Posterior cingulate gyrus (tissue), 11 donors: ENCODE measurements at places on chromosomes 5 and 9.

- DNase-seq: no peak
These were observed 171.1 kb downstream of the TARS1 start for GRCh38 chr5:33611877-33612276.

DNA sequence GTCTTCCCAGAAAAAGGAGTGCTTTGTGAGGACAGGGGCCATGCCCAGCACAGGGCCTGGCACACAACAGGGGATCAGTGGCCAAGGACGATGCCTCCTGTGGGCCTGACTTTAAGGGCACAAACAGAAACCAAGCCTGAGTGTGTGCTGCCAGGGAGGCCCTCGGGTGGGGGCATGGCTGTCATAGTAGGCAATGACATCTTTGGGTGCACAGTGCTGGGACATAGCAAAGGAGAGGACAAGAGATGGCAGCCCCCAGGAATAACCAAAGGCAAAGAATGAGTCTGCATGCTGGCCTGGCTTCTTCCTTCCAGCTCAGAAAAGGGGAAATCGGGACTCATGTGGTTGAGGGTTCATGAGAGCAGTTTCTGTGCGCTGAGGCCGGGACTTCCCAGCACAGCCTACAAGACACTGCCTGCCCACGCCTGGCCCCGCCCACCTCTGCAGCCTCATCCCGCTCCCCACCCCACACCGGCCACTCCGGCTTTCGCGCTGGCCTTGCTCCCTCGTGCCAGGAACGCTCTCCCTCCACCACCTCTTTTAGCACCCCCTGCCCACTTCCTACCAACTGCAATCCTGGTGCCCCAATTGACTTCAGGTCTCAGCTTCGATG, 13.8 kb upstream of the LHX2 start:
- no peak for DNase-seq

DNA sequence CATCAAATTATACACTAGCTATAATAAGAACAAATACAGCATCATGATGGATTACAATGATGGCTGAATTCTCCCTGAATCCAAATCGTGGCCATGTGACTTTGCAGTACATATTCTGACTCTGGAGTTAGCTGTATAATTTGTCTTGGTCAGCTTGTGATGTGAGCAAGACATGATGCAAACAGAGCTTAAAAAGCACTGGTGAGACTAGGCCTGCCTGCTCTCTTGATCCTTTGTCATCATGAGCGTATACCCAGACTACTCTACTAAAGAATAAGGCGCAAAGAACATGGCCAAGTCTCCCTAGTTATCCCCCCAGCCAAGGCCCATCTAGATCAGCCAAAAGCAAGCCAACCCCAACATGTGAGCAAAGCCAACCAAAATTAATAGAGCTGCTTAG, 34.7 kb upstream of the IFNE start:
- DNase-seq: no peak

DNA sequence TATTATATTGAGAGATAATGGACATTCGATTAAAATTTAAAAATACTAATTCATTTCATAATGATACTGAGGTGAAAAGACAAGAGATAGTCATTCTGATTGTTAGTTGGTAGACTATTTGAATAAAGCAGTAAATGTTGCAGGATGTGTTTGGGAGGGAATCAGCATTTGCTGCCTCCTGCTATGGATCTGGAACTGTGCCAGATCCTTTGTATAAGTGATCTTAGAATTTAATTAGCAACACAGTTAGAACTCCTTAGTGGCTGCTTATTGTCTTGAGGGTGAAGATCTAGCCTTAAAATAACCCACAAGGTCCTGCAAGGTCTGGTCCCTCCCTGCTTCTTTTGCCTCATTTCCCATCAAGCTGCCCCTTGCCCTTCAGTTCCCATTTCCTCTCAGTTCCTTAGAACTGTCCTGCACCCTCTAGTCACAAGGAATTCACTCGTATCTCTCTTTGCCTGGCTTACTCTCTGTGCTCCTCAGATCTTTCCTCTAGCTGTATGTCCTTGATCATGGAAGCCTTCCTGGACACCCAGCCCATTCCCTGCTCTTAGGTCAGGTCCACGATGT, 12.5 kb downstream of the LECT2 start:
- no peak for DNase-seq
